Activated naive CD4-positive, alpha-beta T cell treated with anti-CD3 and anti-CD28 coated beads, Interleukin-2, amount 50 U/mL, for 72 hours (primary cell): ENCODE measurements at places on chromosomes 4 and X. TPM values are rescaled to one million over a fixed set of nuclear protein-coding genes. Genes with fewer than 3 reads are reported as not detected.
A peak's percentile ranks its signal among the peaks of the same experiment; 100 is the strongest.

Gene RBM46
- not detected for total RNA-seq

DNA sequence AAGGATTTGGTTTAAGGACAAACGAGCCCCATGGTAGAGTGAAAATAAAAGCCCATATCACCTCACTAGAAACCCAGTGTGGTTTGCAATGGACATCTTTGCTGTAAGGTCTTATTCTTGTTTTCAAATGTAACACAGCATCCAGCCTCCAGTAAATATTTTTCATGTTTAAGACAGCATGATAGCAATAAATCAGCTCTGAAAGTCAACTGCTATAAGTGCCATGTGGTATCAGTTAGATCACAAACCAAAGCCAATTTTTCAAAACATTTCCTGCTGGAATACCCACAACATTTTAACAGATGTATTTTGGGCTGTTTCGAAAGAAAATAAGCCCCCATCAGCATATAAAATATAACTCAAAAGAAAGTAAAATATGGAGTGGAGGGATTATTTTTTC lies 24.0 kb upstream of the SCML1 start:
- no peak for DNase-seq

DNA sequence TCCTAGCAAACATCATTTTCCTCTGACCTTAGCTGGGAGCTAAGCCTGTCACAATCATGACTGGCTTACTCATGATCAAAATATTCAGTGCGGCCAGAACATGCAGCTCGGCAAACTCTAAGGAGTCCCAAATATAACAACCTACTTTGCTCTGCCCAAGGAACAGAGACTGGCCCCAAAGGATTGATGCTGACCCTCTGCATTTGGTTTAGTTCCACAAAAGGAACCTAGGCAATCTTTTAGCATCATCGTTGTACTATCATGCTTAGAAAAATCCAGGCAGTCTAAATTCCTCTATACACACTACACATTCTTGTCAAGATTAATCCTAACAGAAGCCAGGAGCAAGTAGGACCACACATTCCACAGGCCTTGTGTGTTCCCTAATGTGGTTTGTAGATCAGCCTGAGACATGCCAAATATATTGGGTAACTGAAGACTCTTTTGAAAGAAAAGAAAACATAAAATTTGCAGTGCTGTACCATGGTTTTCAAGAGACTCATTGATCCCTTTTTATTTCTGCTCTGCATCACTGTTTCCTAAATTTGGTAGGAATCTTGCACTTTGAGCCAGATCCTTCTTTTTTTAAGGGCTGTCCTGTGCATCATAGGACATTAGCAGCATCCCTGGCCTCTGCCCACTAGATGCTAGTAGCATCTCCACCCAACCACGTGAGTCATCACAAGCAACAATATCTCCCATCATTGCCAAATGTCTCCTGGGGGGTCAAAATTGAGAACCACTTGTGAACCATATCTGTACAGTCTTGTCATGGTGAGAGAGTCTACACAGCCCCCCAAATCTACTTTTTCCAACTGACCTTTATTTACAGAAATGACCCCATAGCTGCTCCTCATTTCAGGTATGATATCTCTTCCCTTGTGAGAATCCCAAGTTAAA lies 17.6 kb upstream of the CC2D2A start:
- no peak for DNase-seq

Gene RIBC1
- total RNA-seq: 1.7 TPM

DNA sequence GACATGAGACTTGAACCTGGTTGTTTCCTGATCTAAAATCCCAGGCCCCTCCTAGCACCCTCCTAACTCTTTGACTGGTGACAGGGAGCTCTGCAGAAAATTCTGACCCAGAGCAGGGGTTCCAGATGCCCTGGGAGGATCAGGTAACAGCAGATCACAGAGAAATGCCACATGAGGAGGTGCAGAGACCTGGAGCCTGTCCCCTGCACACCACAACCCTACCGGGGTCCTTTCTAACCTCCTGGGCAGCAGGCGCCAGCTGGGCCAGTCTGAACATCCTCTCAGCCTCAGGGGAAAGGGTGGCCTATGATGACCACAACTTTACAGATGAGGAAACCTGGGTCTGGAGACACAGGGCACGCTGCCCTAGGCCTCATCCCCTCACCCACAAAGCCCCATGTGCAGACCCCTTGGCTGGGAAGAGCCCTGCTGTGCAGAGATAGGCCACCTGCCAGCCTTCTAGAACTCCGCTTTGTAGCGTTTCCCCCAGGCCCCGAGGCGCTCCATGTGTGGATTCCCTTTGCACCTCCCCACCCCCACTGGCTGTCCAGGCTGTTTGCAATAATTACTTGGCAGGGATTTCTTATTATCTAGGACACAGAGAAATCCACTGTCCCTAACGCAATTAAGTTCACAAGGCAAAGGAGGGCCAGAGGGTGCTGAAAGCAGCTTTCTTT lies 36.5 kb downstream of the WDR1 start:
- DNase-seq: no peak

Gene REELD1
- 0.16 TPM for total RNA-seq

DNA sequence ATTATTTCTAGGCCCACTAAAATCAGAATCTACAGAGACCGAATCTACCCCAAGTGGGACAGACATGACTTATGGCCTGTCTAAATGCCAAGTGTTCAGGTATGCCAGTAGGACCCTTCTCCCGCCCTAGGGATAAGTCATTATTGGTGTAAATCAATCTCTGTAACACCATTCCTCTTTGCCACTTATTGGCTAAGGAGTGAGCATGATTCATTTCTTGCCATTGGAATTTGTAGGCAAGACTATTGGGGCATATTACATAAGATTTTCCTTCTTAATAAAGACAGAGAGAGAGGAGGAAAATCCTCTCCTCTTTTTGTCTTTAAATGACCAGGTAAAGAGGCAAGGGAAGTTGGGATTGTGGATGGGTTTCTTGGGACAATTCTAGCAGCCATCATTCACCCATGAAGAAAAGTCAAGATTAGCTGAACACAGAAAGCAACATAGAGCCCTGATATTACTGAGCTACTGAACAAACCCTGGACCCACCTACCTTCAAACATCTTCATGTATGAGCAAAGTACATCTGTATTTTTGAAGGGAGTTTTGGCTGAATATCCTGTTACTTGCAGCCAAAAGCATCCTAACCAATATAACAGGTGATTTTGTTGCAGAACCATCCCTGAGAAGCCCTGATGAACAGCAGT lies 2.6 kb downstream of the SLC9B2 start:
- DNase-seq: no peak

Gene HTRA3
- total RNA-seq: not detected

GRCh38 chr4:7759216-7759615 lies 180.4 kb downstream of the AFAP1 start:
- peak; percentile 62 for DNase-seq

DNA sequence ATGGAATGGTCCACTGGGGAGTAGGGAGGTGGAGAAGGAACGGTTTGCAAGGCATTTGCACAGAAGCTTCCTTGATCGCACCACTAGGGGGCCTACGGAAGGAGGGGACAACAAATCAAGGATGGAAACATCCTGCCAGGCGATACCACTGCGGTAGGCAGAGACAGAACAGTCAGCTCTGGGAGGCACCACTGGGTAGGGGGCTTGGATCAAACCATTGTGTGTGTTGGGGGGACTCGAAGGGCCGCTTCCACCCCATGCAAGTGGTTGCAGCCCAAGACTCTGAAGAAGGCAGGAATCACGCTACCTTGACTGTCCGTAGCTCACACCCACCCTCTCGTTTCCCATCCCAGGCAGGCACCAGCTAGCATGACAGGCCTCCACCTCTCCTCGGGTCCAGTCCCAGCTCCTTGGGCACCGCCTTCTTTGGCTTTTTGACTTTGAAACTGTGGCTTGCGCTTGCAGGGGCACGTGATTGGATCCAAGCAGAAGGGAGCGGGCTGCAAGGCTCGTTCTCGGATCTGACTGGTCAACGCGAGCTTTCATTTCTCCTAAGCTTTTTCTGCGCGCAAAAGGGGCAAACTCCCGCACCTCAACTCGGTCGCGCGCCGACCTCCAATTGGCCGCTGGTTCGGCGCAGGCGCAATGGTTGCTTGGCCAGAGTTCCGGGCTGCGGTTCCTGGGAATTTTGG lies 28.4 kb downstream of the GAGE1 start:
- DNase-seq: peak; percentile 7

Gene GABRG1
- total RNA-seq: not detected

GRCh38 chr4:5967783-5968182 lies 50.4 kb downstream of the C4orf50 start:
- DNase-seq: no peak

Gene IL2
- total RNA-seq: 110 TPM

Gene UGT2A1
- not detected for total RNA-seq

DNA sequence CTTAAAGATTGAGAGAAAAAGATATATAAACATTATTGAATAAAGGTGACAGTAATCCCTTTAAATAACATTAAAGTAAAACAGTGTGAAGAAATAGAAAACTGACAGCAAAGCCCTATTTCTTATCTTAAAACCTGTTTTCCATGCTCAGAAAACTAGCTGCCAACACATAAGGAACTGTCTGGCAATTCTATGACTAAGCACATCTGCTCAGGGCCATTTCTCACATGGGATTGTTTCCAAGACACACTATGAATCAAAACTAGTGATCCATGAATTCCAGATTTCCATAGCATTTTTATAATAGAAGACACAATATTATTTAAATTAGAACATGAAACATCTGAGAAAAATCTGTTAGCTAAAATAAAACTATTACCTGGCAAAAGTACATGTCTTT lies 113.4 kb downstream of the SCLT1 start:
- no peak for DNase-seq

GRCh38 chrX:16188687-16189086 lies 21.4 kb downstream of the MAGEB17 start:
- no peak for DNase-seq

Gene CT55
- total RNA-seq: not detected

- no peak for DNase-seq
Observed at GRCh38 chr4:62822306-62822705, 1586.9 kb downstream of the TECRL start.

DNA sequence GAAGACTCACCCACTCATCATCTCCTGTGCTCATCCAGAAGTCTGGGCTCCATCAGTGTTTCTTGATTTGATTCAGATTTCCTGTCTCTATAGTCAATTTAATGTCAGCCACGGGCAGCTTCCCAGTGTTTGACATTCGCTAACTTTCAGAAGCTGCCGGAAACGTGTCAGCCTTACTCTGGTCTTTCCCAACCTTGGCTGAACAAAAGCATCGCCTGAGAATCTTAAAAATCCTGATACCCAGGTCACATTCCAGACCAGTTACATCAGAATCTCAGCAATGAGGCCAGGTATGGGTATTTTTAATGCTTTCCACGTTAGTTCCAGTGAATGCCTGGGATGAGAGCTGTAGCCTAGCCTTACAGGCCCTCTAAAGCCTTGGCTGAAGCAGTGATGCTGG lies 233.8 kb downstream of the FRMPD4 start:
- DNase-seq: no peak

Gene MAGT1
- total RNA-seq: 26.5 TPM
